ENCODE measurements at places on chromosomes 6 and 20. TPM values are rescaled to one million over a fixed set of nuclear protein-coding genes. Genes with fewer than 3 reads are reported as not detected.

DNA sequence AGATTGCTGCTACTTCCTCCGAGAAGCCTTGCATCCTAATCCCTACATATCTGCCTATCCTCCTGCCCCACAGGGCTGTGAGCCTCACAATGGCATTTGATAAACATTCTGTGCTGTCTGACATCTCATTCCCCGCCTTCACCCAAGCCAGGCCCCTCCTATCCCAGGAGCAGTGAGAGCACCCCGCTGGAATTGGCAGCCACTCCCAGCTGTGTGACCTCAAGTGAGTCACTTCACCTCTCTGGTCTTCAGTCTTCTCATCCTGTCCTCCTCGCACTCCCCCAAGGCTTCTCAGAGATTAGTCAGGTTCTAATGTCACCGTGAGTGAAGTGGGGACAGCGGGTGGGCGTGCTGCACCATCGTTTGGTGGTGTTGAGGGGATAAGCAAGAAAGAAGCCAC, 81.7 kb downstream of the CDH22 start:
- no peak for DNase-seq

- DNase-seq = no peak
Observed at GRCh38 chr6:73798592-73798991, 102.6 kb downstream of the CD109 start.

GRCh38 chr20:39268491-39268951, 306.4 kb downstream of the DHX35 start:
- no peak for DNase-seq

DNA sequence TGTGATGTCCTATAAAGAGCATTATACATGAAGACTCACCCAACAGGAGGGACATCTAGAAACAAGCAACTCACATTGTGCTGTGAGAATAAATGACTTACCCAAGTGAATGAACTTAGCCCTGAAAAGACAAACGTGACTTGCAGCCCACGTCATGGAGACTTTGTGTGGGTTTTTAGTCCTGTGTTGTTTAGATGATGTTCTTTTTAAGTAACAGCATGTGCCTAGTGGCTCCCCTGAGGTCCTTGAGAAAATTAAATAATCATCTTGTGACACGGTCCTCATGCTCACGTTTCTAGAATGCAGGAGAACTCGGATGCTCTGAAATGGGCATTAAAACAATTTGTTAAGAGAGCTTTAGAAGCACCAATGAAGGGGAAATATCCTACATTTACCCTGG, 165.1 kb downstream of the SASH1 start:
- no peak for DNase-seq

DNA sequence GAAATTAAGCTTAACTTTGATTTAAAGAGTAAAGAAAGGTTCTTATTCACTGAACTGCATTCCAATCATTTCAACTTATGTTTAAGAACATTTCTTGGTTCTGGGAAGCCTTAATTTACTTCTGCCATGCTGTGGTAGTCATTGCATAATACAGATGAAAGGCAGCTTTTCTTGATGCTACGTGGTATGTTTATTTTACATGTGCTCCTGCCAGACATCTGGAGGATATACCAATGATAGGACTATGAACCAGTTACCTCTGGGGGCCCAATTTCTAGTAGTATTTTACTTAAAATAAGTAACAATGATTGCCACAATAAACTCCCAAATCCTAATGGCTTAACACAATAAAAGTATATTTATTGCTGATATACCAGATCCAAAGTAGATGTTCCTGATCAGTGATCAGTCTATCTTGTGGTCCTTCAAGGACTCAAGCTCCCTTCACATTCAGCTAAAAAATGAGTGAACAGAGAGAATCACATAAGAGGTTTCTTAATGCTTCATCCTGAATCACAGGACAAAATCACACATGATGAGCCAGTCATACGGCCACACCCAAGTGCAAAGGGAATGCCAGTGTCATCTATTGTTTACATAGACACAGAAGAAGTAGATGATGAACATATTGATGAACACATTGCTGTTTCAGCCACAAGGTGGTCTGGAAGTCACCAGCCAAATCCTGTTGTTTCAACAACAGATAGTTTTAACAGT, 56.5 kb upstream of the CCN2 start:
- no peak for DNase-seq

DNA sequence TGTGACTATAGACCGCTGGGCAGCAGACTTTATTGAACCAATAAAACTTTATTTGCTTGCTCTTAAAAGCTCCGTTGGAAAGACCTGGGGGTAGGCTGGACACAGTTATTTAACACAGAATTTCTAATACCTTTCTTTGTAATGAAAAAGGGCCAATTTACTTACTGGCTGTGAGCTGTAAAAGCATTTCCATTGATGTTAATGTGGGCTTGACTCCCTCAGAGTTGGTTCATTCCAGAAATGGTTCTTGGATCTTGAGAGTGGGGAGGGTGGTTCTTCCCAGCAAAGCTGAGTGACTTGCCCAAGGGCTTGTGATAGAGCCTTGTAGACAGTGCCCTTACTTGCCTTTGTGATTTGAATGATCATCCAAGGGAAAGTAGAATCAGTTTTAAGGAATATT, 100.6 kb downstream of the SOX4 start:
- DNase-seq = no peak

The SRMS gene
- total RNA-seq = not detected

GRCh38 chr6:15560713-15561112, 102.1 kb downstream of the DTNBP1 start:
- no peak for DNase-seq

DNA sequence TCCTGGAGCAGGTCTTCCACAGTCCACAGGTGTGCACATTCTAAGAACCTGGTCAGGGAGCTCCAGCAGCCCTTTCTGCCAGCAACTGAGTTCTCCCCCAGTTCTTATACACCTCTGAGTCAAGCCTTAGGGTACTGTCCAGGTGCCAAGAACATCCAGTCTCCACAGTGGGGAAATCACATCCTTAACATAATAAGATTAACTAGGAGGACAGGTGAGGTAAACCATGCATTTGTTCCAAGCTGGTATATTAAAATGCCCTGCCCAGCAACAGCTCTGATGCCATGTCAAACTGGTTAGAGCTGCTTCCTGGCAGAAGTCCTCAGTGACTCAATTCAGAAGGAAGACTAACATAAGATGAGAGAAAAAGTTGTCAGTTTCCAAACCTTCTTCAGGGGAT, 303.9 kb upstream of the SGK1 start:
- DNase-seq = no peak

The FOXF2 gene
- 2.2 TPM for total RNA-seq

DNA sequence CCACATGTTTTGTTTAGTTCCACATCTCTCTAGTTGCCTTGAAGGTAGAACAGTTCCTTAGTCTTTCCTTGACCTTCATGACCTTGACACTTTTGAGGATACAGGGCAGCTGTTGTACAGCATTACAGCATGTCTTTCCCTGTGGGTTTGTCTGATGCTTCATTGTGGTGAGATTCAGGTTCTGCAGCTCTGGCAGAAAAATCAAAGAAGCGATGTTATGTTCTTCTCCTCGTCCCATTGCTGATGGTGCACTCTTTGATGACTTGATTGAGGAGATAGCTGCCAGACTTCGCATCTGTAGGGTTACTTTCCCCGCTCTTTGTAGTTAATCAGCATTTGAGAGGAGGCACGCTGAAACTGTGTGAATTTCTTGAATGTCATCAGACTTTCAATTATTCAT, 12.0 kb downstream of the CEBPB start:
- DNase-seq = no peak

GRCh38 chr20:47743671-47744070, 41.6 kb downstream of the SULF2 start:
- no peak for DNase-seq

The PLTP gene
- total RNA-seq = 248 TPM

The CNKSR3 gene
- total RNA-seq = 10.2 TPM

The OVOL2 gene
- 8.3 TPM for total RNA-seq

DNA sequence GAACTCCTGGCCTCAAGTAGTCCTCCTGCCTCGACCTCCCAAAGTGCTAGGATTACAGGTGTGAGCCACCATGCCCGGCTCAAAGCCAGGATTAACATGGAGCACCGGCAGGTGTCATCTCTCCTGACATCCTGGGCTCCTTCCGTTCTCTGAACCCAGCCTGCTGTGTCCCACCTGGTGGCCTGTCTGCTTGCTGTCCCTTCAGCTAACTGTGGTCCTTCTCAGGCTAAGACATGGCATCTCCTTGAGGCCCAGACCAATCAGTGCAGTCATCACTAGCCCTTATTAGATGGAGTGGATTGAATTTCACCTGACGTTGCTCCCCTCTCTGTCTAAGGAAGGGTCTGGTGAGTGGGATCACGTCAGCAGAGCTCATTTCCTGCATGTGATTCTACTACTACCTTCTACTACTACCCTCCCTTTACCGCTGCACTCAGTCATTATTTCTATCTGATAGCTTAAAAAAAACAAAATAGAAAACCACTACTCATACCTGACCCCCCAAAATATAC, 28.0 kb upstream of the SYNJ2 start:
- no peak for DNase-seq

GRCh38 chr6:150286912-150287311, 81.9 kb upstream of the IYD start:
- DNase-seq = no peak

The MATN4 gene
- not detected for total RNA-seq

DNA sequence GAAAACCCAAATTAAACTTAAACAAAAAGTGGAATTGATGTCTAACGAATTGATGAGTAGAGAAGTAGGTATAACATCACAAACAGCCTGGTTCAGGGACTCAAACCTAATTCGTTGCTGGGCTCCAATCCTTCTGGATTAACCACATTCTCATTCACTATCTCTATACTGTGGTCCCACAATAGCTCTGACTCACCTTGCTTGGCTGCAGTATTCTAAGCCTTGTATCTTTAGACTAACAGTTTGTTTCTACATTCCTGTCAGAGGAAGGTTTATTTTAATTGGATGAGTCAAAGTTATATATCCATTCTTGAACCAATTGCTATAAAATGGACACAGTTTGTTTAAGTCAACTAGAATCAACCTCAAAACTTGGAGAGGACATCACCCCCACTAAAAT, 530.5 kb upstream of the PTCHD4 start:
- no peak for DNase-seq

DNA sequence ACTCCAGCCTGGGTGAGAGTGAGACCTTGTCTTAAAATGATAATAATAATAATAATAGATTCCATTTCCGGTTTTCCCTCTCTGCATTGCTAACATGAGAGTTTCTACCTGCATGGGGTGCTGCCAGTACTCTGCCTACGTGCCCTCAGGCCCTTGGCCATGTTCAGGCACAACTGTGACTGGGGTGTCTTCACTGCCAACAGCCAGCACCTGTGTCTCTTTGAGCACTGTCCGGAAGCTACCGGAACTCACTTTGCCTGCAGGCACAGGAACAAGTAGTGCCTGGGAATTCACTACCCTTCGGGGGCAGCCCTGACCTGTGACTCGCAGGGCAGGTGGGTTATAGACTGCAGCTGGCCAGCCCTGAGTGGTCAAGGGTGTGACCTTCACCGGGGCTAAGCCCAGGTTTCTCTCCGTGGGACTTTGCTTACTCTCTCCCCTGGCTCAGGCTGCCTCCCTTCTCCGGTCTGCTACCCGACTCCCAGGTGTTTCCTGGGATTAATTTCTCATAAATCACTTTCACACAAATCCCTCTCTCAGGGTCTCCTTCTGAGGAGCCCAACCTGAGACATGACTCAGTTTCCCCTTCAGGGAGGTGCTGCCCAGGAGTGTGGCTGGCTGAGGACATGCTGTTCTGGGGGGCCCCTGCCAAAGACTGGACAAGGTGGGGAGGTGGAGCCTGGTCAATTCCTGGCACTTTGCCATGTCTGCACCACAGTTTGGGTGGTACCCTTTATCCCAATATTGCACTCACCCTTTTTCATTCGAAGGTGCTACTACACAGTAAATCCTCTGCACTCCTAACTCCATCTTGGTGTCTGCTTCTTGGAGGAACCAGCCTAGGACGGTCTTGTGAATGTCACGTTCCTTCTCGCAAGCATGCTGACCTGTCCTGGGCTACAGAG, 79.5 kb upstream of the RALGAPA2 start:
- no peak for DNase-seq

DNA sequence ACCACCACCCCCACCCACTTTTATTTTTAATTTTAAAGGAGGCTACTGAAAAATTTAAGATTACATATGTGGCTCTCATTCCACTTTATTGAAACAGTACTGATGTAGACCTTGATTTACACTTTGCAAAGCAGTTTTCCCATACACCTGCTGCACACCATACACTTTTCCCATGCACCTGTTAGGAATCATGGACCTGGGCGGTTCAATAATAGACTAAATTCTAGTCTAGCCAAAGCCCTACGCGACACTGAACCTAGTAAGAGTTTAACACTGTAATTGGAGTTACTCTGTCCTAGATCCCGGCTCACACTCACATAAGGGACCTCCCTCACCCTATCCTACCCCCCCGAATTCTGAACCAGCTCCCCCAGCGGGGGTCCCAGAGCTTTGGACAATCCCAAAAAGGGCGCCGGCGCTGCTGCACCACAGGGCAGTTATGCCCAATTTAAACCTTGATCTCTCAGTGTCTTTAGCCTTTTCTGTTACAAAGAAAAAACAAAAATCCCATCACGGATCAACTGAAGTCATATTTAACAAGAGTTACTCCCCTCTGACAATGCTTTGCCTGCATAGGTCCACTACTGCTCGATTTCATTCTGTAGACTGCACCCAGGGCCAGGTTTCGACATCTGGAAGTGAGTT, 2.4 kb upstream of the GCLC start:
- no peak for DNase-seq

DNA sequence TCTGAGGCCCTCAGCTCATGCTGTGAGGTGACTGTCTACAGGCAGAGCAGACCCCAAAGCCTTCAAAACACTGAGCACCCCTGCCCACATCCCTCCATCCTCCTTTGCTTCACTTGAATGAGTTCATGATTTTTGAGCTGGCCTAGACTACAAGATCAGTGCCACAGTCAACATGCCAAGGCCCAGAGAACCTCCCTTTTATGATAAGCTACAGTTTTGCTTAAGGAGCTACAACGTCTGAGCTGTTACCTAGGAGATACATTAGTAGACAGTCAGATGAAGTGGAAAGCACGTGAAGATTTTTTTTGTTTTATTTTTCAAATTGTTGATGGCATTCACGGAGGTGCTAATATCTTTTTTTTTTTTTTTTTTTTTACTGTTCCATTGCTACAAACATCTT, 139.0 kb downstream of the SOBP start:
- DNase-seq = no peak

DNA sequence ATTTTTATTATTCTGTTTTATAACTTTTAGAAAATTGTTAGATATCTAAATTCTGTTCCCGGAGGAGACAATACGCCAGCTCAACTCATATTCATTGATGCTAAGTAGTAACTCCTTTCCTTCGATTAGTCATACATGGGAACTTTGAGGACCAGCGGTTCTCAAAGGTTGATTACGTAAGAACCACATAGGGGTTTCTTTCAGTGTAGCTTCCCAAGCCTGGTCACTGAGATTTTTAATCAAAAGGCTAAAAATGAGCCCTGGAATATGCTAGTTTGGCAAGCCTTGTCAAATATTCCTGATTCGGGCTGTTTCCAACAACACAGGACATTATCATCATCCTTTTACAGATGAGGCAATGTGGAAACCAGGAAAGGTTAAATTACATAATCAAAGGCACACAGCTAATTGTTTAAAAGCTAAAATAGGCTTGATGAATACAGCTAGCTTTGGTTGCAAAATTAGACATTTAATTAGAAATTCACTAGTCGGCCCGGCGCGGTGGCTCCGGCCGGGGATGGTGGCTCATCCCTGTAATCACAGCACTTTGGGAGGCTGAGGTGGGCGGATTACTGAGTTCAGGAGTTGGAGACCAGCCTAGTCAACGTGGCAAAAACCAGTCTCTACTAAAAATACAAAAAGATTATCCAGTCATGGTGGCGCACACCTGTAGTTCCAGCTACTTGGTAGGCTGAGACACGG, 14.6 kb upstream of the MEI4 start:
- DNase-seq = no peak

The PBOV1 gene
- total RNA-seq = not detected

GRCh38 chr6:155444120-155444917, 11.3 kb downstream of the NOX3 start:
- no peak for DNase-seq

Data from esophagus squamous epithelium (tissue), 5 donors.